Hematopoietic multipotent progenitor cell treated with erythropoietin and hydrocortisone succinate and interleukin-3 and kit ligand, for 6 days (in vitro differentiated cells): ENCODE measurements at places on chromosomes 7 and 10.

DNA sequence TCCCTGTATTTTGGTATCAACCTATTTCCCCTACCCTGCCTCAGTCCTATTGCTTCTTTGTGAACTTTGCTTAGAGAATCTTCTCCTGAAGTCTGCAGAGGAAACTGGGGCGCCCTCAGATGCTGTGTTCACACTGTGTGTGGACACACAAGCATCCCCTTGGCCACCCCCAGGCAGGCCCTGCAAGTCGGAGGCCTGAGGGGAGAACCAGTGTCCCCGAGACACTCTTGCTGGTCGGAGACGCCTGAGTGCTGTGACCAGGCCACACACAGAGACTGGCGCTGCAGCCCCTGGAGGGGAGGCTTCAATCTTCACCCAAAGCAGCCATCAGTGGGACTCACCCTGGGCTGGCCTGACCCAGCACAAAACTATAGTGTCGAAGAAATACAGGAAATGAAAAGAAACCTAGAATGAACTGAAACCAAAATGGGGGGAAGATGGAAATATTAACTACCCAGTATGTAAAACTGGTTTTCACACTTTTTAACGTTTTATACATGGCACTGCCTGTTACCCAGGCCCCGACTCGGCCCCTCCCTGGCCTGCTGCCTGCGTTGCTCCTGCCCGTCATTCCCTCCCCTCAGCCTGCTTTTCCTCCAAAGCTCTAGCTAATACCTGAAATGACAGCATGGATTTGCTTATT is 48.4 kb upstream of the FAM20C start:
- DNase-seq = no peak

GRCh38 chr7:77348371-77348813 is 67.8 kb downstream of the GSAP start:
- DNase-seq = no peak

- DNase-seq = no peak
Observed at GRCh38 chr7:18386607-18387006, 108.9 kb upstream of the HDAC9 start.

GRCh38 chr7:33423646-33424020 is 294.3 kb downstream of the BBS9 start:
- peak; percentile 39 for DNase-seq

- DNase-seq = no peak
Observed at GRCh38 chr7:116633131-116633988, 38.6 kb upstream of the MET start.

DNA sequence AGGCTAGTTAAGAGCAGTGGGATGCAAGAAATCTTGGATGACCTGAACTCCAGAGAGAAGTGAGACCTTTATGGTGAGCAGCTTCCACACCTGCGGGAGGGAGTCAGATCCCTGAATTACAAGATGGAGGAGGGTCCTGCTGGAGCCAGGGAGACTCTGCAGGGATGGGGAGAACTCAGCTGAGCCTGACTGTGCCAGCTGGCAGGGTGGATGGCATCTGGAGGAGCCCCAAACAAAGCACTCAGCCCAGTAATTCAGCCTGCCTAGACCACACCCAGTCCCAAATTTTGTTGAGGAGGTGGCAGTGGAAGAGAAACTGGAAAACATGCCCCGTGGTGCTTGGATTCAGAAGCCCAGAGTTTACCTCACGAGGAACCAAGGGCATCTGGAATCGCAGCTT is 208.2 kb downstream of the WDR11 start:
- DNase-seq = no peak

GRCh38 chr10:133274751-133275683 is 1.7 kb downstream of the ADAM8 start:
- peak; percentile 87 for DNase-seq

- DNase-seq = no peak
Observed at GRCh38 chr7:131623154-131623553, 66.7 kb upstream of the PODXL start.
